ENCODE measurements at places on chromosomes 3 and 15.

DNA sequence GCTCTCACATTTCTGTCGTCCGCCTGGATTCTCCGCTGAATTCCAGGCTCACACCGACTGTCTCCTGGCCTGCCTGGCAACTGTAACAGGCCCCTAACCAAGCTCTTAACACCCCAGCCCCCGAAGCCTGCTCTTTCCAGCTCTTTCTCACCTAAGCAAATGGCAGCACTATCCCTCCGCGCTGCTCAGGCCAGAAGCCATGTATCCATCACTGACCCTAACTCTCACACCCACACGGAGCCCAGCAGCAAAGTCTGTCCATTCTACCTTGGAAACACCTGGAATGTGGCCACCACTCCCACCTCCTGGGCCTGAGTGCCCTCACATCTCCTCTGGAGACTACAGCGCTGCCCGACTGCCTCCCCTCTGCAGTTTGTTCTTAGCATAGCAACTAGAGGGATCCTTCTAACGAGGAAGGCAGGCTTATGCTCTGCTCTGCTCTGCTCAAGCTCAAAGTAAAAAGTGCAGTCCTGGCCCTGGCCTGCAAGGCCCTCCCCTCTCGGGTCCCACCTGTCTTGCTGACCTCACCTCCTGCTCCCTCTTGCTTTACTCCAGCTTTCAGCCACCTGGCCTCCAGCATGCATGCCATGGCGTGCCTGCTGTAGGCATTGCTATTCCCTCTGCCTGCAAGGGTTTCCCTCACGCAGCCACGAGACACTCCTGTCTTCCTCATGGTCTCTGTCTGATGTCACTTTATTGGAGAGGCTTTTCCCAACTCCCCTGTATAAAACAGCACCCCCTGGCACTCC, 27.2 kb downstream of the FEM1B start:
- DNase-seq: no peak

DNA sequence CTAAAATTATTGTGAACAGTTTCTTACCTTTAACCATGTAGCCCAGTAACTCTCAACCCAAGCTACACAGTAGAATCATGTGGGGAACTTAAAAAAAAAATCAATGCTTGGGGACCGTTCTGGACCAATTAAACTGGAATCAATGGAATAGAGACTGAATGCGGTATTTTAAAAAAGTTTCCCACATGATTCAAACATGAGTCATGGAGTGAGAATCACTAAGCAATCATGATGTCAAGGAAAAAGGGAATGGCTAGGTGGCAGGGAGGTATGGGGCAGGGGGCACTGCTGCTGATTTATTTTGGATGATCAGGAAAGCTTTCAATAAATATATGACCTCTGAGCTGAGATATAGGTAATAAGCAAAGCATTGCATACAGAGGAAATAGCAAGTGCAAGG, 250.5 kb upstream of the RORA start:
- no peak for DNase-seq

DNA sequence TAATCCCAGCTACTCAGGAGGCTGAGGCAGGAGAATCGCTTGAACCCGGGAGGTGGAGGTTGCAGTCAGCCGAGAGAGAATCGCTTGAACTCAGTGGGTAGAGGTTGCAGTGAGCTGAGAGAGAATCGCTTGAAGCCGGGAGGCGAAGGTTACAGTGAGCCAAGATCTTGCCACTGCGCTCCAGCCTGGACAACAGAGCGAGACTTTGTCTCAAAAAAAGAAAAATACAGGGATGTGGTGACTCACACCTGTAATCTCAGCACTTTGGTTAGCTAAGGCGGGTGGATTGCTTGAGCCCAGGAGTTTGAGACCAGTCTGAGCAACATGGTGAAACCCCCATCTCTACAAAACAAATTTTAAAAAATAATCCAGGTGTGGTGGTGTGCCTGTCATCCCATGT, 26.8 kb downstream of the UBE2E1 start:
- DNase-seq: no peak

DNA sequence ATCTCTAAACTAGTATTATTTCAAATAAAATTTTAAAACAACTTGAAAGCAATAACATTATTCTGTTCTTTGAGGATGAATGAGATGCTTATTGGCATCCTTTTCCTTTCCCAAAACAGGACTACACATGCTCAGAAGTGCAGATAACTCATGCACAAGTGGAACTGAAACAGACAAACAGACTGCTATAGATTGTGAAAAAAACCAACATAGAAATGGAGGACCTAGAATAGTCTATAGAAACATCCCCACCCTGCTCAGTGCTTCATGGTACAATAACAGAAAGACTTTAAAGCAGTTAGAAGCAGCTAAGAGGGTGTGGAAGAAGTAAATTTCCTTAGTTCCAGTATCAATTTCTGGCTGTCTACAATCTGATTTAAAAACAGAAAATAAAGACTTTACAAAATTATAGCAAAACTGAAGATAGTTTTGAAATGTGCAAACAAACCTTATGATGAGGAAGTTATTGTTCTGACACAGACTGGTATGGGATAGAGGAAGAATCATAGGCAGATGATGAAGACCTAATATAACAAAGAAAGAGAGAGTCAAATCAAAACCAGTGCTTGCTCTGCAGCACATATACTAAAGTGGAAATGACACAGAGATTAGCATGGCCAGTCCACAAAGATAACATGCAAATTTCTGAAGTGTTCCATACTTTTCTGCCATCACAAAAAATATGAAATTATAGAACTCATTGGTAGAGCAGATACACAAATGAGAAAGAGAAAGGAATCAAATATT, 1025.4 kb downstream of the SQOR start:
- no peak for DNase-seq

DNA sequence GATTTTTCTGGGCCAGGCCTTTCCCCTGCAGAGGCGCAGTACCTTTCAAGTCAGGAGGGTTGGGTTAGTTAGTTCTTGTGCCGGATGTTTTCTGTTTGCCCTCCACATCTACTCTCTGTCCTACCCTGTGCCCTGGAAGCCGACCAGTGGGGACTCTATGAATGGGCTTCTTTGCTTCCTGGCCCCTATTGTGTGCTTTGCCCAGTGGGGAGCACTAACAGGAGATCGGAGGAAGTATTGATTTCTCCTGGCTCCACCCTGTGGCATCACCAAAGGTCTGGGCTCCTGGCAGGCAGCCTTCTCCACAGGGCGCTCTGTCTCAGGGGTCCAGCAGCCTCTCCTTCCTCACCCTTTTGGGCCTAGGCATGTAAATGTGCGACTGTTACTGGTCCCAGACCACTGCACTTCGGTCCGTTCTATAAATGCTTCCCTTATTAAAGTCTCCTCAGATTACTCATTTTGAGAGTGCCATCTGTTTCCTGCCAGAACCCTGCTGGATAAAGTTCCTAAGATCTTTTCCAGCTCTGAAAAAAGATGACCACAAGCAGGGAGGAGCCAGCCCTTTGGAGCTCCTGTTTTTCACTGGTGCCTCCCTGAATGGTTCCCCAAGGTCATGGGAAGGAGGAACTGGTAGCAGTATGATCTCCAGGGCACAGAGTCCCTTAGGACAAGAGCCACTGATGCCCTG, 44.5 kb downstream of the CTDSPL start:
- no peak for DNase-seq

DNA sequence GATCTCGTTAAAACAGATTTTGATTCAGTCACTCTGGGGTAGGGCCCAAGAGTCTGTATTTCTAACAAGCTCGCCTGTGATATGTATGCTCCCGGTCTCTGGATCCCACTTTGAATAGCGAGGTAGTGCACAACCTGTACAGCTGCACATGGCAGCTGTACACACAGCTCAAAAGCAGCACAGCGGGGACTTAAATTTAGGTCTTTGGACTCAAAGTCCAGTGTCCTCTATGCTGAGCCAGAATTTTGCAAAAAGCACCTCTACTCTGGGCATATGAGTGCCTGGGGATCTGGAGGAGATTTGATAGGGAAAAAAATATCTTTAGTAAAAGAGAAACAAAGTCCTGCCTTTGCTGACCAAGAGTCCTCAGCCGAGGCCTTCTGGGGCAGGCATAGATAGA, 83.1 kb downstream of the HMG20A start:
- no peak for DNase-seq

GRCh38 chr15:75669191-75669878, 21.6 kb downstream of the SNX33 start:
- no peak for DNase-seq

DNA sequence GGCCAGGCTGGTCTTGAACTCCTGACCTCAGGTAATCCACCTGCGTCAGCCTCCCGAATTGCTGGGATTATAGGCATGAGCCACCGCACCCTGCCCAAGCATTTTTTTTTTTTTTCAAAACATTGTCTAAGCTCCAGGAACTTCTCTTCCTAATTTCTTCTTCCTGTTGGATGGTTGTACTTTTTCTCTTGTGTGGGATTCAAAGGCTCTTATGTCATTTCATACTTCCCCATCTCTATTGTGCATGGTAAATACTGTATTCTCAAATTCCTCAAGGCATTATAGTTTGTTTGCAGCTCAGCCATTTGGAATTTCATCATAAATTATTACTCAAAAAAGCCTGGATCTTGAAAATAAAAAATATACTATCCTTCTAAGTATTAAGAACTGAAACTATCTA, 199.1 kb upstream of the GADL1 start:
- no peak for DNase-seq

DNA sequence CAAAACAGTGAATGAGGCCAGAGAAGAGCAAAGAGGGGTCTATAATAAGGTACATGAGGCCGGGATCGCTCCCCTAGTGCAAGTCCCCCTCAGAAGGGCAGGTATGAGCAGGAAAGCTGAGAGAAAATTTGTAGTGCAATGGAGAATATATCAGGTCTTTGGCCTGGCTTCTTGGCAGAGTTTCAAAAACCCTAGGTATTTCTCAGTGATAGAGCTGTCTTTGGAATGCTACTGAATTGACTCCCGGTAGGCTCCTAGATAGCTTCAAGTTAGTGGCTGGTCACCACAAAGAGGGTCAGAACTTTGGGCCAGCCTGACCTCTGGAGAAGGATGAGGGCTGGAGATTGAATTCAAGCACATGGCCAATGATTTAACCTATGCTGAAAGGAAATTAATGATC, 30.6 kb upstream of the OXTR start:
- no peak for DNase-seq

GRCh38 chr3:143337387-143337786, 217.8 kb downstream of the CHST2 start:
- no peak for DNase-seq

- DNase-seq: no peak
These were observed 549.8 kb upstream of the ROBO2 start for GRCh38 chr3:76490064-76490463.

GRCh38 chr15:98294126-98294525, 333.6 kb downstream of the ARRDC4 start:
- no peak for DNase-seq

DNA sequence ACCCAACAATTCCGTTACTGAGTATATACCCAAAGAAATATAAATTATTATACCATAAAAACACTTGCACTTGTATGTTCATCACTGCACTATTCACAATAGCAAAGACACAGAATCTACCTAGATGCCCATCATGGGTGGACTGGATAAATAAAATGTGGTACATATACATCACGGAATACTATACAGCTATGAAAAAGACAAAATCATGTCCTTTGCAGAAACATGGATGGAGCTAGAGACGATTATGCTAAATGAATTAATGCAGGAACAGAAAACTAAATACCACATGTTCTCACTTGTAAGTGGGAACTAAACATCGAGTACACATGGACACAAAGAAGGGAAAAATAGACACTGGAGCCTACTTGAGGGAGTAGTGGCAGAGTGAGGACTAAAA, 185.3 kb downstream of the PYDC2 start:
- DNase-seq: no peak

DNA sequence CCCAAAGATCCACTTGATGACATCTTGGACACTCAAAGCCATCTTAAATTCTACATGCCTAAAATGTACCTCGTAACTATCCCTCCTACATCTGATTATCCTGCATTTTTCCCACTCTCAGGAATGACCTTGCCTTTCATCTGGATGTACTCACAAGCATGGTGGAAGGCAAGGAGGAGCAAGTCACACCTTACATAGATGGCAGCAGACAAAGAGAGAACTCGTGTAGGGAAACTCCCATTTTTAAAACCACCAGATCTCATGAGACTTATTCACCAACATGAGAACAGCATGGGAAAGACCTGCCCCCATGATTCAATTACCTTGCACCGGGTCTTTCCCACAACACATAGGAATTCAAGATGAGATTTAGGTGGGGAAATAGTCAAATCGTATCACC, 616.0 kb downstream of the MCTP2 start:
- DNase-seq: no peak

DNA sequence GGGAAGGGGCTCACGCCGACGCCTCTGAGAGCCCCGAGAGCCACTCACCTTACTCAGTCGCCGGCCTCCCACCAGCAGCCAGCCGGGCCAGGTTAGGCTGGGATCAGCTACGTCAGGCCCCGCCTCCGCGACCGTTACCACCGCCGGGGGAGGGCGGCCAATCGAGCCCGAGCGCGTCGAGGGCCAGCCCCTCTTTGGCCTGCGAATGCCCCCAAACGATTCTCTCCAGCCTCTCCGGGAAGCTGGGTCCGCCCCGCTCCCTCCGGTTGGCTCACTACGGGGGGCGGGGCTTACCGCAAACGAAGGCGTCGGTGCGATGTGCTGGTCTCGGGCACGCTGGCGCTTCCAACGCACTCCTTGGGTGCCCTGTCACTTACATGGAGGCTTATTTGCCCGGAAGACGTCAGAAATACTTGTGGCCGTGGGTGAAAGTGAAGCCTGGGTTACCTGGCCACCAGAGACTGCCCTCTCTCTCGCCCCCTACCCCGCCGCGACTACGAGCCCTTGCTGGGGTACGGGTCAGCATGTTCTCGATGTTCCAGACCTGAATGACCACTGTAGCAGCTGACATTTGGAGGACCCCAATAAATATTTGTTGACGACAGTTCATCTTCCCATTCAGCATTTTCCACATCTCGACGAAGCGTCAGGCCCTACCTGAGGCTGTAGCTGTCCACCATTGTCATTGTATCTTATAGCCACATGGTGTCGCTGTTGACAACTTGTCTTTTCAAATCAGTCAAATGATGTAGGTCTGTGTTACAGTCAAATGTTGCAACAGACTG, at the start of gene CEP70:
CEP70 (minus strand) TSS at position 111 of the 785 bp plus-strand sequence. CDS start 21,333 bp downstream, outside the sequence.
- DNase-seq: peak; percentile 85

DNA sequence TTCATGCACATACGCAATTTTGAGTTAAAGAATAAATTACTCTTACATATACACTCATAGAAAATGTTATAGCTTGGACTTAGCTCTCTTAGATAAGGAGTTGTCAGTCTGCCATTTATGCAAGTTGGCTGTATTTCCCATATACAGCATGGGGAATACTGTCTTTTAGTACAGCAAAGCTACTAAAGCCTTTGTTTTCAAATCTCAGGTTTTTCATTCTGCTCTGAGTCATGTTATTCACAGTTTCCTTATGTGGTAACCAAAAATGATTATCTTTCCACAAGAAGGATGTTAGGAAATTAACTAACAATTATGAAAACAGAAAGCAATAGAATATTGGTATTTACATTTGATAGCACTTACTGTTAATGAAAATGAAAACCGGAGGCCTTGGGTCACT, 4.3 kb upstream of the TIPARP start:
- DNase-seq: no peak

Data from activated CD4-positive, alpha-beta T cell treated with anti-CD3 and anti-CD28 coated beads, Interleukin-2, amount 50 U/mL, for 48 hours (primary cell).